ENCODE measurements at places on chromosomes 4 and X.

GRCh38 chr4:79298484-79298883 lies 27.4 kb downstream of the NAA11 start:
- no peak for DNase-seq

DNA sequence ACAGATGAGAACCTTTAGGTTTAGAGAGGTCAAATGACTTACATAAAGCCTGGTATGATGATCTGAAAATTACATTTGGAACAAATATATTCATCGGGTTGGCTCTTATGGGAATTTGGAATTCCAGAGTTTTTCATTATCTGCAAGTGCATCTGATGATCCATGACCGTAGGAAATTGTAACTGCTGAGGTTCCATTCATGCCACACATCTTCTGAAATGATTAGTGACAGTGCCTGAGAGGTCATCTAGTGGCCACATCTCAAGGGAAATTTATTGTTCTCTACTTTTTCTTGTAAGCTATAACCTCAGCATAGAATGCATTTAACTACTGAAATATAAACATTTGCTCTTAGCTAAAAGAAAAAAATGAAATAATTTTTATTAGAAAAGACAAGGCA lies 105.8 kb upstream of the NWD2 start:
- DNase-seq, result no peak

- DNase-seq, result no peak
Measured at GRCh38 chr4:12411072-12411471, 982.4 kb upstream of the HS3ST1 start.

- no peak for DNase-seq
Measured at GRCh38 chr4:173014836-173015235, 153.8 kb upstream of the GALNT7 start.

- DNase-seq, result no peak
Measured at GRCh38 chr4:173507471-173508385, 22.3 kb downstream of the HAND2 start.

DNA sequence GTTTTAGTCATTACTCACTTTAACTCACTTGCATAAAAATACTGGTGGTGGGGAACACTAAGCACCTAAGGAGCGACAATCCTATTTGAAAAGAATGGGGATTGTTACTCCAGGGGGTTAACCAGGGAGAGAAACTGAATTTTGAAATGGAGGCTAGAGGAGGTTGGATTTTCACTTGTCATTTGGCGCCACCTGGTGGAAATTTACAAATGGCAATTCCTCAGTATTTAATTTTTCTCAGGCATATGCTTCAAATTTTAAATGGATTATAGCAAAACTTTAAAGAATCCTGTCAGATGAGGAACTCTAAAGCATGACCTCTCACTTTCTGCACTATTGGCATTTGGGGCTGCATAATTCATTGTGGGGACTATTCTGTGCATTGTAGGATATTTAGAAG lies 2.7 kb upstream of the GEMIN8 start:
- DNase-seq, result no peak

DNA sequence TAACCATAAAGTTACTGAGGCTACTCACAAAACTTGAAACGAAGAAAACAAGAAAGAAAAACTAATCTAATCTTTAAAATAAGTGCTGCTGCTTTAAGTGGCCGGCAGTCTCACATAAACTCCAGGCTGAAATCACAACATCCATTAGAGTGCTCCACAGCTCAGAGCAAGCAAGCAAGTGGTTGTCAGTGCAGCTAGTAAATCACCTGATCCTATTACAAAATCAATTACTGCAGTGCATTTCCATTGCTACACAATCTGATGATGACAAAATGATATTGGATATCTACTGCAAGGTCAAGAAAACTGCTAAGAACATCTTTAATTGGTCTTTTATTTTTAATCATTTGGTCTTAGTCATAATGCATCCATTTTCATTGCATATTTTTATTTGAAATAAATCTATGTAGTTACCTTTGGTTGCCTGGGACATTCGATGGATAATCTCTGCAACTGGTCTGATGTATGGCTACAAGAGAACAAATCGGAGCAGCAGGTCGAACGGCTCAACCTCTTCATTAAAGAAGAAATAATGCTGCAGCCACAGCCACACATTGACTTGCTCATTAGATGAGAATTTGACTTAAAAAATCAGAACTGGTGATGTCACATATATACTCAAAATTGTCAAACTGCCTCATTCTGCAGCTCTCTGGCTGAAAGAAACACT lies 87.7 kb downstream of the FBXW7 start:
- no peak for DNase-seq

- no peak for DNase-seq
Measured at GRCh38 chr4:84145176-84145575, 353.9 kb downstream of the NKX6-1 start.

GRCh38 chr4:33930497-33930896 lies 2313.8 kb downstream of the ARAP2 start:
- no peak for DNase-seq
